ENCODE measurements at places on chromosomes 5 and 9. TPM values are rescaled to one million over a fixed set of nuclear protein-coding genes. Genes with fewer than 3 reads are reported as not detected.

DNA sequence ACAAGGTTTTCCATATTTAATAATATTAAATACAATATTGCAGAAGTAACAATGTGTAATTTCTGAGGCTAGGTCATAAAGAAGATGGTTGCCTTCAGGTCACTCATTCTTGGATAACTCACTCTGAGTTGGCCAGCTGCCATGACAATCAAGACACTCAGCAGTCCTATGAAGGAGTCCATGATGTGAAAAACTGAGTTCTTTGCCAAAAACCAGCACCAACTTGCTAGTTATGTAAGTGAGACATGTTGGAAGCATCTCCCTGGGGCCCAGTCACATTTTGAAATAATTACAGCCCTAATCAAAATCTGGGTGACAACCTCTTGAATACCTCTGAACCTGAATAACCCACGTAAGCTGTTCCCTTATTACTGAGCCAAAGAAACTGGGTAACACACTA, 453.2 kb downstream of the CDH18 start:
- no peak for DNase-seq

CERCAM gene
- 11.7 TPM for total RNA-seq

DNA sequence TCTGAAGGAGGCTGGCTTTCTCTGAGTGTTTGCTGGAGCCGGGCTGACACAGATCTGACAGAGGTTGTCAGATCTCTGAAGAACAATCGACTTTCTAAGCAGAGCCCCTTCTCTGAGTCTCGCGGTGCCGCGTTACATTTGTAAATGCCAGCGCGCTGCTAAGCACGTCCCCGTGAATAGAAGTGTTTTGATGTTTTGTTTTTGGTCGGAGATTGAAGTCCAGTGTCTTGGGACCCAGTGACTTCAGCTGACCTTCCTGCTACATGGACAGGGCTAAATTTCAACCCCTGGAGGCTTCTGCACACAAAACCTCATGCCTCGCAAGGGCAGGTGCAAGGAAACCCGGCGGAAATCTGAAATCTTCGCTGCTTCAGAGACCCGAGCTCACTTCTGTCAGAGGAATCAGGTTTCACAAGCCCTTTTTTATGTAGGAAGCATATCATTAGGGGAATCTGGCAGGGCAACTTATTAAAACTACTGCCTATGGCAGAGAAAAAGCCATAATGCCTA, 27.2 kb downstream of the NEUROG1 start:
- DNase-seq: no peak

DNA sequence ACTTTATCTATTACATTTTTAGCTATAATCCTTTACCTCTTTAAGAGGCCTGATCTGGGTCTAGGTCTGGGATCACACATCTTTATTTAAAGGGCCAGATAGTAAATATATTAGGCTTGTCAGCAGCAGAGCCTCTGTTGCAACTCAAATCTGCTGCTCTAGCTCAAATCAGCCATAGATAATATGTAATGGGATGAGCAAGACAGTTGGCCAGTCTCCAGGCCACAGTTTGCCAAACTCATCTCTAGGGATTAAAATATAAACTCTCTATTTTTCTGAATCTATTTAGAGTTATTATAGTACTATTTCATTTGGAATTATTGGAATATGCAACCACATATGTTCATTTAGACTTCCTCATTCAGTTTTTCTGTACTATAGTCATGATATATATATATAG, 115.9 kb upstream of the MINAR2 start:
- no peak for DNase-seq

DNA sequence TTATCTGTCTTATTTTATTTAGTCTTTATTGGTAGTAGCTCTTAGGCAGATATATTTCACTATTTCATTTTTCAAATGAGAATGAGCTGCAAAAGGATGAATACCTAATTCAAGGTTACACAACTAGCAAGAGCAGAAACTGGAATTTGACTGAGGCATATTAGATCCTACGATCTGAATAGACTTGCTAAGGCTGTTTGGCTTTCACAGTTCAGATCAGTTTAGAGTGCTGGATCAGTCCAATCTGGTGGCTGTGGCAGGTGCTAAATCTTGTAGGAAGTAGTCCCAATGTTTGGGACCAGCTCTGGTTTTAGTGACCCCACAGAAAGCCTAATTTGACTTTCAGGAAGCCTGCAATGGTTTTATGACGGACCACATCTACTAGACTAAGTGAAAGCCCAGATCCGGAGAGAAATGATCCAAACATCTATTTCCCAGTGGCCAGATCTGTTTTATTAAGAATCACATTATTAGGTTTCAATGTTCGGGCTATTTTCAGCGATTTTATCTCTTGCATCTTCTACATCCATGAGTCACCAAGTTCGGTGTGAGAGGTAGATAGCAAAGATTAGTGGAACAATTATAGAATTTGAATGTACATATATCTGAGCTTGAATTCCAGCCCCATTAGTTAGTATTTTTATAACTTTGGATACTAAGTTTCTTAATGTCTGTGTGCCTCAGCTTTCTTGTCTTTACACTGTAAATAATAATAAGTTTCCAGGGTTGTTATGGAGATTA, 359.5 kb downstream of the ADGRV1 start:
- no peak for DNase-seq

Data from spleen (tissue), 13 donors.